ENCODE measurements at places on chromosomes 2 and 18. TPM values are rescaled to one million over a fixed set of nuclear protein-coding genes. Genes with fewer than 3 reads are reported as not detected.

DNA sequence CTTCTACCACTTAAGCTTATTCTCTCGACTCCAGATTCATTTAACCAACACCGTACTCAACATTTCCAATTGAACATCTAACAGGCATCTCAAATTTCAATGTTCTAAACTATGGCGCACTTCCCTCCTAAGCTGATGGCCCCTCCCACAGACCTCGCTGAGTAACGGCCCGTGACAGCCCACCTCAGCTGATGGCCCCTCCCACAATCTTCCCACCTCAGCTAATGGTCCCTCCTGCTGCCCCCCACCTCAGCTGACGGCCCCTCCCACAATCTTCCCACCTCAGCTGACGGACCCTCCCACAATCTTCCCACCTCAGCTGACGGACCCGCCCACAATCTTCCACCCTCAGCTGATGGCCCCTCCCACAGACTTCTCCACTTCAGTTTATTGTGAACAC lies 57.1 kb upstream of the TSPYL6 start:
- no peak for DNase-seq

DNA sequence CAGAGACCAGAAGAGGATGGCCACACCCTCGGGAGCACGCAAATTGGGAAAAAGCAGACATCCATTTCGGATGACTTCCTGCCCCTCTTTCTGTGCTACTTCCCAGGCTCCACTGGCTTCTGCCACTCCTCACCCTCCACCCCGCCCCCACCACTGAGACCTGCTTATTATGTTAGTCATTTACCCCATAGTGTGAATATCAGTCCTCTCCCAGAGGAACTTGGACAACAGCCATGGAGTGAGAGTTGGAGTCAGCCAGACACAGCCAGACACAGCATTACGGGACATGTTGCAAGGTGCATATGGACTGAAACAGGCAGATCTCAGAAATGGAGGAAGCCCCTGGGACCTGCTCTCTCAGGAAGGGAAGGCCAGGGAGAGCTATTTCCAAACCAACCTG lies 51.8 kb downstream of the CTIF start:
- DNase-seq: peak; percentile 20

GRCh38 chr2:201715459-201715858 lies 17.0 kb upstream of the MPP4 start:
- DNase-seq: no peak

- peak; percentile 10 for DNase-seq
Measured at GRCh38 chr2:196170213-196170605, 1.2 kb downstream of the STK17B start.

GRCh38 chr2:174574657-174575056 lies 22.9 kb downstream of the WIPF1 start:
- DNase-seq: no peak

GRCh38 chr2:241111440-241111805 lies 9.3 kb upstream of the MTERF4 start:
- DNase-seq: no peak

GRCh38 chr2:128362889-128363228 lies 44.2 kb upstream of the HS6ST1 start:
- DNase-seq: no peak

- no peak for DNase-seq
Measured at GRCh38 chr2:238851761-238852160, 3.9 kb downstream of the TWIST2 start.

The FEV gene
- not detected for polyA plus RNA-seq

The PRKAG3 gene
- not detected for polyA plus RNA-seq

The CCDC148 gene
- 0.50 TPM for polyA plus RNA-seq

The UGT1A4 gene
- 0.05 TPM for polyA plus RNA-seq

The GNAL gene
- 5.8 TPM for polyA plus RNA-seq
